ENCODE measurements at places on chromosomes 12 and 14.

DNA sequence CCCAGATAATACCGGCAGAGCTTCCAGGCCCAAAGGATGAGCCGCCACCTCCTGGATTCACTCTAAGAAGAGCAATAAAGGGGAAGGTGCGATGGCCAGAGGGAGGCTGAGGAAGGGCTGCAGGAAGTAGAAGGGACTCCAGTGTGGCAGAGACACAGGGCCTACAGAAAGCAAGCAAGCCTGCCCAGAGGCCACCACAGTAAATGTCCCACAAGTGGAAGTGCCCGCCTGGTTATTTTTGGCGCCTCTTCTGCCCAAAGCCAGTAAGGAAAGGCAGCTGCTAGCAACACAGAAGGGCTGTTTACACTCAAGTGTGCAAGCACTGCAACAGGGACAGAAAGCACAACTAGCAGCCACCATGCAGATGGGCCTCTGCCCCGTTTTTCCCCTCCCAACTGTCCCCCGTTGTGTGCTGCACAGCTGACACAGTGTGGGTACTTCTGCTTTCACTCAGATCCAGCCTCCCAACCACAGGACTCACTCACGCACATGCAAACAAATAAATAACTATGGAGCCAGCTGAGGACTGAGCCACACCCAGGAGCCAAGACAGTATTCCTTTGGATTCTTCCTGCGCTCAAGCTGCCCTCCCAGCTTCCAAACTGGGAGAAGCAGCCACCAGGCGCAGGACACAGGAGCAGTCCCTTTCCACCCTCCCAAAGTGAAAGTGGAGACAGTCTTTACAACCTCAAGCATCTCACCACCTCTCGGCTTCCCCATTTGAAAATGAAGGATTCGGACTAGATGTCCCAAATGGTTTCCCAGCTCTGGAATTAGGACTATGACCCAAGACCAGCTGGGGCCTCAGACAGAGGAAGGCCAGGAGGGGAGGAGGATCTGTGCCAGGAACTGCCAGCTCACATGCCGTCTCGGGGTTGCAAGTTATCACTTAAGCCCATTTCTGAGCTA lies 40.0 kb upstream of the PNMA1 start:
- no peak for DNase-seq

DNA sequence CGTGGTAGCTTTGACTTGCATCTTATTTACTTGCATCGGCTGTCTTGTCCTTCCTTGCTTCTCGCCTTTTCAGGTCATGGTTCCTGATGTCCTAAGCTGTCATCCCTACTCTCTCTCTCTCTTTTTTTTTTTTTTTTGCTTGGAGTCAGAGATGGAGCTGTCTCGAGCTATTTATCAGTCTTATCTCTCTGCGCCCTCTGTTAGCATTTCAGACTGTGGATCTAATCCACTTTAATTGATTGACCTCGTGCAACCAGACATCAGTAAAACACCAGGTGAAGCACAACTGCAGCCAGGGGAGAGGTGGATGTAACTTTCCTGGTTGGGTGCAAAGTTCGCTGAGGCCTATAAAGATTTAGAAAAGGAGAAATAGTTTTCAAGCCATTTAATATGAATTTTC lies 554.8 kb downstream of the DIO2 start:
- DNase-seq, result no peak

DNA sequence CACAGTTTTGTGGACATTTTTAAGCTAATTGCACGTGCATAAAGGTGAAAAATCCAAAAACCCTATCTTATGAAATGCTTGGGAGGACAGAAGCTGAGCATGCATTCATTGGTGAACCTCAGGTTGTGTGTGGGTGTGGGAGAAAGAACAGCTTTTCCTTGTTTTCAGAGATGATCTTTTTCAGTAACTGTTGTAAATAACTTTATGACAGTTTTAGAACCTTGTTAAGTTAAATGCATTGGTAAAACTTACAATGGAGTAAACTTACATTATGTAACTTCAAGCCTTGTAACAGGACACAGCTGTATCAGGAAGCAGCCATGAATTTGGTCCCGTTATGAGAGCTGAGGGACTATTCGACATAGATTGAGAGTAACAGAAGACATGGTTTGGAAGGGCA lies 587.4 kb downstream of the GALC start:
- no peak for DNase-seq

DNA sequence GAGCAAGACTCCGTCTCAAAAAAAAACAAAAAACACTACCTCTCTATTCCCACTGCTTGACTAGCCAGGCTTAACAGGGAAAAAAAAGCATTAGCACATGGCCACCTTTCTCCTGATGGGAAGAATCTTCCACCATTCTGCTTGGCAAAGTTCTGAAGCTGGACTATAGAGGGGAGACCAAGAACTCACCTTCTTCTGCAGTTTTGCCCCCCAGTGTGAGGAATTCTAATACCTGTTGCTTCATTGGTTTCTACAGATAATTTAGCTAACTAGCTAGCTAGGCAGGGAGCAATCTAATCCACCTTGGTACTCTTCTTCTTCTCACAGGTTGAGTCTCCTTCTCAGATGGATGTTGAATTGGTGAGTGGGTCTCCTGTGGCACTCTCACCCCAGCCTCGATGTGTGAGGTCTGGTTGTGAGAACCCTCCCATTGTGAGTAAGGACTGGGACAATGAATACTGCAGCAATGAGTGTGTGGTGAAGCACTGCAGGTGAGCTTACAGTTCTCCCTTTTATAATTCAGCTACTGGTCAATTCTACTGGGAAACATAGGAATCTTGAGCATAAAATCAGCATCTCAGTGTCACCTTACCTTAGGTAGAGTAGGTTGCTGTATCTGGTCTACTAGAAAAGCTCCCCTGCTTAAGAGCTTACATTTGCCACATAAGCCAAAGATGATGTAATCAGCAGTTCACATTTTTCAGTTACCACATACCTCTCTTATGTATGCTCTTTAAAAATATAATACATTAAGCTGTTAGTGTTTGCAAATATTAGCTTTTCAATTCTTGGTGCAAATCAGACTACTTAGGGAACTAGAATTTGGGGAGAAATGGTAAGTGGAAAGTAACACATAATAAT lies 16.0 kb downstream of the METTL3 start:
- no peak for DNase-seq

Data from stimulated activated effector memory CD8-positive, alpha-beta T cell treated with anti-CD3 and anti-CD28 coated beads, Interleukin-12 subunit alpha, Interleukin-12 subunit beta, amount 100 ng/mL, for 72 hours (primary cell).